ENCODE measurements at places on chromosomes 6 and 20.
A peak's percentile ranks its signal among the peaks of the same experiment; 100 is the strongest.

DNA sequence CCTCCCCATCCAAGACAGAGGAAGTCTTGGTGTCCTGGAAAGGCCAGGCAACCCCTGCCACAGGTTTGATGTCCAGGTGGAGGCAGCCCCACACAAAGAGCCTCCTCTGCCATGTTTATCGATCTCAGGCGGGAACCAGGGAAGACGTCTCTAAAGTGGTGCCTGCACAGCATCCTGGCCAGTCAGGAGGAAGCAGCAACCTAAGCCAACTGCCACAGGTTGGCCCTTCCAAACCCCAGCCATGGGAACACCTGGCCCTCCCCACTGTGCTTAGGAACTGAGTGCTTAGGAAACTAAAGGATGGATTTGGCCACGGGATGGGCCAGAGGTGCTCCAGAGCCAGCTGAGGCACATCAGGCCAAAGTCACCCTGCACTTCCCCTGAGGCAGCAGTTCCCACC is 56.9 kb downstream of the CSE1L start:
- no peak for DNase-seq

- no peak for DNase-seq
These were observed 24.8 kb upstream of the MLIP start for GRCh38 chr6:54086439-54086838.

DNA sequence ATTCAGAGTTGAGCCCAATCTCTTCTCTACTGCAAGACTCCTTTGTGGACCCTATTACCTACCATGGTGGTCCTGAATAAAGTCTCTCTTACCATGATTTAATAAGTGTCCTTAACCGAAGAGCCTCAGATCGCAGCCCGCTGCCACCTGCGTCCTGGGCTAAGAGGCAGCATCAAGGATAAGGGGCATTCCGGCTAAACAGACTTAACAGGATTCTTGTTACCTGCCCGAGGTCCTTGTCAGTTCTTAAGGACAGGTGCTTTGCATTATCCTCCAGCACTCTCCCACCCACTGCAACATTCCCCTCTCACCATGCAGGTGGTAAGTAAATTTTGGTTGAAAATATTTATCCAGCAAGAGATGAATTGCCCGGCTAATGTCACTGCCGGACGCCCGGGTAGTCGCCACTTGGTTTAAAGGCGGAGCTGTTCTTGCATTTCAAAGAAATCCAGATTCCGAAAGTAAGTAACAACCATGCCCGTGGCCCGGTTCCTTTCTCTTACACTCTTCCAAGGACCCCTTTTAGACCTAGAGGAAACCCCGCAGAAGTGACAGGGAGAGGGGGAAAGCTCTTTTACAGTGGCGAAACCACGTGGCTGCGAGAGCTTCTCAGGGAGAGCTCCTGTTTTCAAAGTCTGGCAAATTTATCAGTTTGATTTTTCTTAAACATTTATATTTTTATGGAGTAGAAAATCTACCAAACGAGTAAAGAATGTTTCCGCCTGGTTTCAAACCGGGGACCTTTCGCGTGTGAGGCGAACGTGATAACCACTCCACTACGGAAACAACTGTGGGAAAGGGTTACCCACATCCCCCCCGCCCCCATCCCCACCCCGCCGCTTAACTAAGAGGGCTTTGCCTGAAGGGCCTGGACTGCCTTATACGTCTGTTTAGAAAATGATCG is 41.9 kb upstream of the PRSS16 start:
- DNase-seq: no peak

DNA sequence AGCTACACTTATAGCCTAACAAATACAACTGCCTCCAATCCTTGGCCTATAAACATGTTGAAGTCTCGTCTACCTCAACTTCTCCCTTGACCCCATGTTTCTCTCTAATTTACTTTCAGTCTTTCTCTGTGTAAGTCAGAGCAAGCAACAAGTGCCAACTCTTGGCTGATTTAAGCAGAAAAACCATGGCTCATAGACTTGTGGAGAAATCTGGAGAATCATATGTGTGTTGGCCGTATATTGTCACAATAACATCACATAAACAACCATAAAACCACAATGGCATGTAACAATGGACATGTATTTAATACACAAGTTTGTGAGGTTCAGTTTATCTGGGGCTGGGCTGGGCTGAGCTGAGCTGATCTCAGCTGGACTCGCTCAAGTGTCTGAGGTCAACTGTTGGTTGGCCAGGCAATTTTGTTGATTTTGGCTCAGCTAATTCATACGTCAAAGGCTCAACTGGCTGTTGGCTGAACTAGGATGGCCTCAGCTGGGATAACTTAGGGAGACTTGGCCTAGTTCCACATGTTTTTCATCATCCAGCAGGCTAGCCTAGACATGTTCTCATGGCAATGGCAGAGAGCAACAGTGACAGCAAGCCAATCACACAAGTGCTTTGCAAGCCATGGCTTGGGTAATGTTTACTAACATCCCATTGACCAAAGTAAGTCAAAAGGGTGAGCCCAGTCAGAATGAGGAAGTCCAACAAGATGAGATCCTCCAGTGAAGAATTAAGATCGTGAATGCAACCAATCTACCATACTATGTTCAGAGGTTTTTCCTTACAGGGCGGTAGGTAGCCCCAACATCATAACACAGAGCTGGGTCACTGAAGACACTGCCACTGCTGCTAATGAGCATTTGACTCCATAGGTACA is 12.9 kb upstream of the TBC1D22B start:
- no peak for DNase-seq

- DNase-seq: no peak
These were observed 112.6 kb downstream of the TMEM170B start for GRCh38 chr6:11650025-11650696.

GRCh38 chr20:54067606-54068174 is 2.7 kb downstream of the BCAS1 start:
- peak; percentile 33 for DNase-seq
